Activated T-cell treated with anti-CD3 and anti-CD28 coated beads for 24 hours (primary cell): ENCODE measurements at places on chromosomes 7 and 10.

DNA sequence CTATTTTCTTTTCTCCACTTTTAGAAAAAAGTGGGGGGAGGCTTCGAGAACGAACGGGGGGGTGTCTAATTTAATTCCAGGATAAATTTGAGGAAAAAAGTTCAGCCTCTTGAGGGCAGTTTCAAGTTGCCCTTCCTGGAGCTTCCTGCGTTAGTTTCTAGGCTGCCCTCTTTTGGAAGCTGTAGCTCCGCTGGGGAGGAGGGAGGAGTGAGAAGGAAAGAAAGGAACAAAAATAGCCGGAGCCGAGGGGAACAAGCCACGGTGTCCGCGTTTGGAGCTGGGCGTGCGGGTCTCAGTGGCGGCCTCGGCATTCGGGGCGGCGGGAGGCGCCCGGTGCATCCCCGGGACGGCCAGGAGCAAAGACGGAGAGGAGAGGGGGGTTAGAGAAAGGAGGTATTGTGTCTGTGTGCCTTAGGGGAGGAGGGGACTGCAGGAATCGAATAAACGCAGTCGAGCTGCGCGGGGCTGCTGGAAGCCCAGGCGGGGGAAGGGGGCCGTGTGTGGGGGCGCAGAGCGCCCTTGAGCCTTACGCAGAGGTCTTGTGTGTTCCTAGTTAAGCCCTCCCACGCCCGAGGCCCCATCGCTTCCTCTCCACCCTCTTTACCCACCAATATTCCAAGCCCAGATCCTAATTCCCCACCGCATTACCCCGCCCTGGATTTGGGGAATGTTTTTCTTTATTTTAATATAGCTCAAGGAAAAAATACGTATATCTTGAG lies 2.0 kb upstream of the TNRC18 start:
- DNase-seq: no peak

DNA sequence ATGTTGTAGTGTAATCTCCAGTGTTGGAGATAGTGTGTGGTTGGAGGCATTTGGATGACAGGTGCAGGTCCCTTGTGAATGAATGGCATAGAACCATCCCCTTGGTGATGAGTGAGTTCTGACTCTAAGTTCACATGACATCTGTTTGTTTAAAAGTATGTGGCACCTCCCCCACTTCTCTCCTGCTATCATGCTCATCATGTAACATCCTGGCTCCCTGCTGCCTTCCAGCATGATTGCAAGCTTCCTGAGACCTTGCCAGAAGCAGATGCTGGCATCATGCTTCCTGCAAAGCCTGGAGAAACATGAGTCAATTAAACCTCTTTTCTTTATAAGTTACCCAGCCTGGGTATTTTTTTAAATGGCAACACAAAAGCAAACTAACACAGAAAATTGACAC lies 499.0 kb upstream of the SEMA3D start:
- no peak for DNase-seq

DNA sequence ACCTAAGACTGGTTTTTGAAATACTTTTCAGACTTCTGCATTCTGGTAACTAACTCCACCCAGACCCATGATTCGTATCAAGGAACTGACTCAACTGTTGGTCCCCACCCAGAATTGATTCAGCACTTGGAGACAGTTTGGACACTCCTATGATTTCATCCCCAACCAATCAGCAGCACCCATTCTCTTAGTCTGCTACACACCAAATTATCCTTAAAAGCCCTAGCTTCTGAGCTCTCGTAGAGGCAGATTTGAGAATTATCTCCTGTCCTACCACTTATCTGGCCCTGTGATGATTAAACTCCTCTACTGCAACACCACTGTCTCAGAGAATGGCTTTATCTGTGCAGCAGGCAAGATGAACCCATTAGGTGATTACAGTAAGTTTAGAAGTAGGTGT lies 7.7 kb upstream of the GSTO1 start:
- no peak for DNase-seq

- no peak for DNase-seq
Observed at GRCh38 chr10:4448030-4448429, 378.0 kb upstream of the AKR1E2 start.

DNA sequence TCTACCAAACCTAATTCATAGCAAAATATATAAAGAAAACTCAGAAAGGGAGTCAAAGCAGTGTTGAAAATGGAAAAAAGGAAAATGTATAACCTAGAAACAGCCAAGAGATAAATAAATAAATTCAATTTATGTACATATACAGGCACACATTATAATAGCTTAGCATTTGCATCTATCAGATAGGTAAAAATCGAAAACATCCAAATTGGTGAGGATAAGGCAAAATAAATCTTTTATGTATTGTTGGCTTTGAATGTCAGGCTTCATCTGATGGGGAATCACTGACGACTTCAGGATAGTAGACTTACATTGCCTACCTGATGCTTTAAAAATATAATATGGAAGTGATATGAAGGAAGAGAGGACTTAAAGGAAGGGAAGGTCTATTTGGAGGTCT lies 20.6 kb upstream of the CHRM2 start:
- DNase-seq: no peak

DNA sequence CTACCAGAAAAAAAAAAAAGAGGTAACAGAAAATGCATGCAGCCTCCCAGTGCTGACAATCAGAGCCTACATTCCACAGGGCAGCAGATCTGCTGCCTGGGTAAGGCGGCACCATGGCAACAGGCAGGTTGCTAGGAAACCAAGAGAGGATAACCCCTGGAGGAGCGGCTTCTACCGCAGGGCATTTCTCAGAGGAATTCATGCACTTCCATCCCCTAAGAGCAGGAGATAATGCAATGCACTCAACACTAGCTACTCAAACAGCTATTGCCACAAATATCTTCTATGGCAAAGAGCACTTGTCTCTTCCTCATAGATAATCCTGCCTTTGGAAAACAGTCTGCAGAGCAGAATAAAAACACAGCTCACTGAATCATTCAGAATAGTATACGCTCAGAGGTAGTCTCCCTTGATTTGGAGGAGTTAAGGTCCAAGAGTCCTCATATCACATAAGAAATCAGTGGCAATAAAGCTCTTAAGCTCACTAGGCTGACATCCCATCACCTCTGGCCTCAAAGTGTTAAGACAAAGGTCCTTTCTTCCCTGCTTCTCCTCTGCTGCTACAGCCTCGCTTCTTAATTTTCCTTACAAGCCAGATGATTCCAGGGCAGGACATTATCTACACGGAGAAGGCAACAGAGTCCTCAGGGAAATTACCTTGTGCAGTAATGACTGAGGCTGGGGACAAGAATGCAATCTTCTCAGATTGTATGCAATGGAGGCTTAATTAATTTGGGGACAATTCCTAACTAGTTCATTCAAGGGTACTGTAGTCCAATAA lies 10.7 kb downstream of the PSAP start:
- no peak for DNase-seq

- DNase-seq: no peak
Observed at GRCh38 chr10:58575491-58575890, 62.8 kb downstream of the BICC1 start.

DNA sequence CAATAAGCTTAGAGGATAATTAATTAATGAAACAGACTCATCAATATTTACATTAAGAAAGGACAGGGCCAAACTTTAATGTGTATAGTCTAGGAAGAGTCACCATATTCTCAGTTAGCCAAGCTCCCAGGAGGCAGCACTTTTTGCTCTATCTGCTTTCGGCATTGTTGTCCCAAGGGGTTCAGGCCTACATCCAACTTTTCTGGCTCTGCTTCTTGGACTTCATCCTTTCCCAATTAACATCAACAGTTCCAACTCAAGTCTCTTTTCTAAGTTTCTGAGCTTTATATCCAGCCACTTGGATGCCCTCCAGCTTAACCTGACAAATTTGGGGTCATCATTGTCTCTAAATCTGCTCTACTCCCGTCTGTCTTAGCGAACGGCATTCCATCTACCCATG lies 42.8 kb downstream of the GLI3 start:
- DNase-seq: no peak

- DNase-seq: no peak
Observed at GRCh38 chr10:6796231-6796630, 216.2 kb upstream of the PRKCQ start.

DNA sequence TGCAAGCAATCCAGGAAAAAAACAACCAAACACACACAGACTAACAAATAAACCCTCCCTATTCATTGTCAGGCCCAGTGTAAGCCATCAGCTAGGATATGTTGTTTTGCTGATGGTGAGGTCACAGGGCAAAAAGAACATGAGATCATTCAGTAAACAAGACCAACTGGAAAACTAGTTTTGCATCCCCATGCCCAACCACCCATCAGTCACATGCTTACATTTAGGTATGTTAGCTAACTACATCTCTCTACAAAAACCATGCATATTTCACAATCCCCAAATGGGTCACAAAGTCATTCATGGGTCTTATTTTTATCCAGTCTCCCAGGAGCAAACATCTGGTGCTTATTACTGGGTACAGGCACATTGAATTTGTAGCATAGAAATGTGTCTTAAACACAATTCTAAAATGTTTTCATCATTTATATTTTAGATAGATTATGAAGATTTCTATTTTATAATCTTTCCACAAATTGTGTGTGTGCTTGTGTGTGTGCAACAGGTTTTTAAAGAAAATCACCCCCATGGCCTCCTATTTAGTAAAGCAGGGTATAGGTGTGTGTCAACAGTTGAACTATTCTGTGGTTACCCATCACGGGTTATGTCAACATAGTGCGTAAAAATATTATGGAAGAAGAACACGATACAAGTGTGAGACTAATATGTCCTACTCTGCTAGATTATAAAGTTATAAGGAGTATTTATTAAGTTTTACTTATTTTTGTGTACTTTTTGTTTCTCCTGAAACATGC lies 103.8 kb upstream of the AKR1E2 start:
- no peak for DNase-seq

DNA sequence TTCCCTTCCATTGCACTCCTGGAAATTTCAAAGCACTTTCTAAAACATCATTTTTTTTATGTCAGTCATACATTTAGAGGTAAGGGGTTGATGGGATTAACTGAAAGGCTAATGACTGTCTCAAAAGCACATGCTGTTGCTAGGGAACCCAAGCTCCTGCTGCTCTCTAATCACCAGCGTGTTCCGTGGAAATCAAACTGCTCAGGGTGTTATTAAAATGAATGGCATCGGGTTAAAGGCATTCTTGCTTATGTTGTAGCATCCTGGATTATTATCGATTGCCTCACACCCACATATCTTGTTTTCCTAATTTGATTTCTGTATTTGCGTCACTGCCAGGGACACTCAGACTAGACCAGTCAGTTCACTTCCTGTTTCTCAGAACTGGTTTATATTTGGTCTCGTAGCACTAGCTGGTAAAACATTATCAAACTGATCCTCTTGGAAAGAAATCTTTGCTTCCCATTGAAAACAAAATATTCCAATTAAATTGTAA lies 216.5 kb upstream of the MKLN1 start:
- DNase-seq: no peak
